ENCODE measurements at places on chromosomes 16 and 17.
A peak's percentile ranks its signal among the peaks of the same experiment; 100 is the strongest.

DNA sequence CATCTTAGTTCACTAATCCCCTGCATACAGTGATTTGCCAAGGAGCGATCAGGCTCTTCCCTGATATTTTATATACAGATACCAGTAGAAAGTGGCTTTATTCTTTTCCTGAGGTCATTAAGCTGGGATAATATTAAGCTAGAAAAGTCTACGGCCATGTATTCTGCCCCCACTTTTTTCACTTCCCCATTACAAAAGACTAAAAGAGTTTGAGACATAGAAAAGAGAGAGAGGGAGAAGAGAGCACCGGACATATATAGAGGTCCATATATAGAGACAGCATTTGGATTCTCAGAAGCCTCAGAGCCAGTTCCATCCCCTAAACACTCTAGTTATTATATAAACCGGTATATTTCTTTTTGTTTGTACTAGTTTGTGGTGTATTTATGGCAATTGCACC lies 166.5 kb upstream of the ANKFN1 start:
- DNase-seq: no peak

- DNase-seq: no peak
Measured at GRCh38 chr16:11470676-11471415, 115.9 kb downstream of the LITAF start.

- DNase-seq: no peak
Measured at GRCh38 chr17:27442702-27443101, 13.5 kb upstream of the KSR1 start.

DNA sequence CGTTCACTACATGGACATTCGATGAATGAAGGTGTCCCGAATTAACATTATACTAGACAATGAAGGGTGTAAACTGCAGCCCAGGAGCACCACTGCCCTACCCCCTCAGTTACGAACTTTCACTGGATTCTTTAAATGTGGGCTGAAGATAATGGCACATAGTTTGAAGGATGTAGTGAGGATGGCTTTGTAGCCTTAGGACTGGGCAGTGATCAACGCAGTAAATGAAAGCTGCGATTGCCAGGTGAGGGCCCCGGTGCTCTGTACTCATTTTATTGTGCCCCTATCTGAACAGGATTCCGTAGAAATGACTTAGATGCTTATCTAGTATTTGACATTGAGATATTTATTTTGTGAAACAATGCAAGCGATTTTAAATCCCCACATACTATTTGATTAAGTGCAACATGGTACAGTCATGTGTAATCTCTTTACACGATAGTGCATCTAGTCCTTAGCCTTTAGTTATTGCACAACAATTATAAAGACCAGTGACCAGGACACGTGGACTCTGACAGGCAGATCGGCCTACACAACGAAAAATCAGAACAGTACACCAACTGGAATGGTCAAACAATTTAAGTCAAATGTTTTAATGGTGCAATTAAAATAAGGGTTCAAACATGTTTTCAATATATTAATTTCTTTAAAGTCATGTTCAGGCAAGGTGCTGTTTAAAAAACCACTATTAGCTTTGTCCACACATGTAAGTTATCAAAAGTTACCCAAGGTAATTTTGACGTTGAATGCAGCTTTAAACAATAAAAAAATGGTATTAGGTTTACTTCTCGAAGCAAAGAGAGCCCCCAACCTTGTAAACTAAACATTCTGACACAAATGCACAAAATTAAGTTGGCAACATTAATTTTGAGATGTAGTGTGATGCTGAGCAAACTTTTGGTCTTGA lies 17.4 kb upstream of the ERN1 start:
- peak; percentile 15 for DNase-seq

- no peak for DNase-seq
Measured at GRCh38 chr17:22303865-22304264, 611.5 kb downstream of the KCNJ18 start.

- DNase-seq: no peak
Measured at GRCh38 chr16:80807906-80808305, 3.5 kb upstream of the CDYL2 start.

DNA sequence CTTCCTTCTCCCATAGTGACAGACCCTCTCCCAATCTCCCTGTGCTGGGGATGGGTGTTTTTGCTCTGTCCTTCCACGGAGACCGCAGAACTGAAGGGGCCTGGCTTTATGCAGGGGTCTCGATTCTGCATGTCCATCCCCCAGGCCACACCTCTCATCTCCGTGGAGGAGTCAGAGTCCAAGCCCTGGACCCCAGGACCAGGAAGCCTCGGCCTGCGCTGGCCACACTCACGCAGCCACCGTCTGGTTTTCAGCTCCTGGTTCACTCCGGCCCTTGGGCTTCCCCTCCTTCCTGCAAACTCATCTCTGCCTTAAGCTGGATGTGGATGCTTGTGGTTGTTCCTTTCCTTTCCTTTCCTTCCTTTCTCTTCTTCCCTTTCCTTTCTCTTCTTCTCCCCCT lies 90.8 kb downstream of the MGAT5B start:
- DNase-seq: no peak

GRCh38 chr17:41008811-41009210 lies at the start of gene KRTAP3-1:
Gene KRTAP3-1, minus strand, starts transcription at chr17:41009128. Its CDS starts 54 bp downstream, at chr17:41009074.
- no peak for DNase-seq

DNA sequence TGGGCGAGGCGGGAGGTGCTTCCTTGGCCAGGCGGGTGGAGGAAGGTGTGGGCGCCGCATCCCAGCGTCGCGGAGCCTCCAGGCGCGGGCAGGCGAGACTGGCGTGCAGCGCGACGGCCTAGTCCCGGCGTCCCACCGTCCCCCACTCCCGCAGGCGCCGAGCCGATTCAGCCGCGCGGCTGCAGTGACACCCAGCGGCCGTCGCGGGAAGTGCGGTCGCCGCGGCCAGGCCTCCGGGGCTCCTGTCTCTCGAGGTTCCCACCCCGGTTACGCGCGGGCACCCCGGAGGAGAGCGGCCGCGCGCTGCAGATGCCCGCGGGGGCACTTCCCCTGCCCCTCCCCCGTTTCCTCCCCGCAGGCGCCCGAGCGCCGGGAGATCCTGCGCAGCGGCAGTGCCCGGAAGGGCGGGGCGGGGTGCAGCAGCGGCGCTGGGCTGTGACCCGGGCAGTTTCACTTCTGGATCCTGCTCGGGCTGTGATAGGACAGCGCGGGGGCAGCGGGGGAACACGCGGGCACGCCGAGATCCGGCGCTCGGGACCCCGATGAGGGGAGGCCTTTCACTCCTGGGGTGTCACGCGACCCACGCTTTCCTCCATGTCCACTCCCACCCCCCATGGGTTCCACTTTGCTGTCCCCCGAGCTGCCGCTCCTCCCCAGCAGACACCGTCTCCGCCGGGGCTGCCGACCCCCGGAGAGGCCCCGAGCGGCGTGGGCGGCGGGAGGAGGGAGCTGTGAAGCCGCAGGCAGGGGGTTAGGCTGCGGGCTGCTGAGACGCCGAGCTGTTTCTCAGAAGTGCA lies 16.6 kb downstream of the GRB7 start:
- DNase-seq: peak; percentile 93

GRCh38 chr16:10110552-10110951 lies 71.7 kb downstream of the GRIN2A start:
- no peak for DNase-seq

- DNase-seq: no peak
Measured at GRCh38 chr17:54439816-54440215, 460.8 kb upstream of the TOM1L1 start.

DNA sequence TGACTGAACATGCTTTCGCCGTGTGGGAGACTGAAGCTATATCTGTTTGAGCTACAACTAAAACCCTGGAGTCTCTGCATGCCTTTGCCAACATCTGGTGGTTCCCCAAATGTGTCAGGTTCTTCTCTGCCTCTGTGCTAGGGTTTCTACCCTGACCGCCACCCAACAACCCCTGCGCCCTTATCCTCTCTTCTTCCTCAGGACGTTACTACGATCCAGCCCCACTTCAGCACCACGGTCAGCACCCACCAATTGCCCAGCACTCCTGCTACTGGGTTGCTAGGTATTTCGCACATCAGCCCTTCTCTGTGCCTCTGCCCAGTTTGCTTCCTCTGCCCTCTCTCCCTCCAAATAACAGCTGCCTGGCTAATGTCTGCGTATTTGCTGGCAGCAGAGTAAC lies 106.3 kb upstream of the HSBP1 start:
- DNase-seq: peak; percentile 10

DNA sequence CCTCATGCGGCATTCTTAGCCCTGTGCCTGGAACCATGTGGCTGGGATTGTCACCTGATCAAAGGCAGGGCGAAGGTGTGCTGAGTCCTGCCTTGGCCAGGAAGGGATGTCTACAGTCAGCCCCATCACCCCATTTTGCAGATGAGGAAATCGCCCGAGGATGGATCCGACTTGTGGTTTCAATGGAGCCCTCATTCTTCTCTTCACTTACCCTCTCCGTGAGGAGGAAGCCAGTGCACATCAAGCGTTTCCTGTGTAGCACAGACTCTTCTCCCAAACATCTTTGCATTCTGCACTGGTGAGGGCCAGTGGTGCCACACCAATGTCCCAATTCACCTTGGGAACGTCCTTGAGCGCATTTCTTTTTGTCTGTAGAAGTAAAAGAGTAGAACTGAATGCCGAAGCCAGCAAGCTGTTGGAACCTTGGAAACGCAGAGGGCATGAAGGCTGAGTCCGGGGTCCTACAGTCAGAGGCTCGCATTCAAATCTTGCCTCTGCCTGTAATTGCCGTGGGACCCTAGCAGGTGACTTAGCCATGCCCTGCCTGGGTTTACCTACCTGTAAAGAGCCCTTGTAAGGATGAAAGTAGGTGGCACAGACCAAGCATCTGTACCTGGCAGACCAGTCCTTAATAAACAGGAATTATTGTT lies 85.4 kb downstream of the IRF8 start:
- DNase-seq: no peak

DNA sequence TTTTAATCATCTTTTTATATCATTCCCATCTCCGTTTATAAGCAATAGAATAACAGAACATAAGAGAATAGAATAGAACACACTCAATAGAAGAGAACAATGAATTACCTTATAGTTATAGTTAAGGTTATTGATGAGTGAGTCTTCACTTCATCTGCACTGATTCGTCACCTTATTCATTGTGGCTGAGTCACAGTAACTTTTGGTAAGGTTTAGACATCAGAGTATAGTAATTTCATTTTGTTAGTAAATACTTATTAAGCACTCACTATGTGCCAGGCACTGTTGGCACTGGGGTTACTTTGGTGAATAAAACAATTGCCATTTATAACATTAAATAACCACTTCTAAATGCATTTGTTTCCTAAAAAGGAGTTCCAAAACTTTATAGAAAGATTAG lies 22.5 kb downstream of the PHKB start:
- DNase-seq: no peak

DNA sequence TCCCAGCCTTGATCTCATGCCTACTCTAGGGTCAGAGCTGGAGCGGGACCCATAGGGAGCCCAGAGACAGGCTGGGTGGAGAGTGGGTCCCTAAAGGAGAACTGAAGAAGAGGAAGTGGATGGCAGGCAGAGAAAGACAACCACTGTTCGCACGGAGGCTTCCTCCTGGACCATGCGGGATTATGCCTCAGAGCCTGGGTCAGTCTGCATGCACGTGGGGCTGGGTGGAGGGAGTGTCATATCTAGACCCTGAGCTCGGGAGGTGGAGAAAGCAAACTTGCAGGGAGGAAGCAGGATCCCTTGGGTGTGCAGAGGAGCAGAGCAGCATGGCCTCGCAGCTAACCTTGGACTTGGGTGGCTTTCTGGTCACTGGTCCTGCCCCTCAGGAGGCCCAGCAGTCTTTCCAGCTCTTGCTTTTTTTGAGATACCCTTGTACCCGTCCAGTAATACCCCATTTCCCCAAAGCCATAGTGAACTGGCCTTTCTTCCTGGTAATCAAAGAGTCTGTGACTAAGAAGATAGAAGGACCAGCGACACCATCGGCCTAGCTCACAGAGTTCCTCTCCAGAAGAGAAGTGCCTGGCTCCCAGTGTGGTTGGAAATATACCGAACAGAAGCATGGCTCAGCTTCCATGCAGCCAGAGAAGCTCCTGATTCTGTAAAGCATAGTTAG lies 344.2 kb downstream of the CPPED1 start:
- no peak for DNase-seq
